ENCODE measurements at places on chromosomes 1 and 21.
A peak's percentile ranks its signal among the peaks of the same experiment; 100 is the strongest.

GRCh38 chr1:208179961-208180409 is 64.2 kb downstream of the PLXNA2 start:
- no peaks in the 10 kb centered on the region for H3K36me3 ChIP-seq
- DNase-seq: no peak
- H3K4me3 ChIP-seq: no peak overlapping the region
- no peaks in the 10 kb centered on the region for H3K27me3 ChIP-seq

GRCh38 chr1:230824919-230825721 is 43.2 kb downstream of the C1orf198 start:
- no peaks in the 10 kb centered on the region for H3K36me3 ChIP-seq
- H3K27me3 ChIP-seq: no peaks in the 10 kb centered on the region
- peak; percentile 5 for DNase-seq
- H3K27ac ChIP-seq: peak overlapping the region; percentile 86

DNA sequence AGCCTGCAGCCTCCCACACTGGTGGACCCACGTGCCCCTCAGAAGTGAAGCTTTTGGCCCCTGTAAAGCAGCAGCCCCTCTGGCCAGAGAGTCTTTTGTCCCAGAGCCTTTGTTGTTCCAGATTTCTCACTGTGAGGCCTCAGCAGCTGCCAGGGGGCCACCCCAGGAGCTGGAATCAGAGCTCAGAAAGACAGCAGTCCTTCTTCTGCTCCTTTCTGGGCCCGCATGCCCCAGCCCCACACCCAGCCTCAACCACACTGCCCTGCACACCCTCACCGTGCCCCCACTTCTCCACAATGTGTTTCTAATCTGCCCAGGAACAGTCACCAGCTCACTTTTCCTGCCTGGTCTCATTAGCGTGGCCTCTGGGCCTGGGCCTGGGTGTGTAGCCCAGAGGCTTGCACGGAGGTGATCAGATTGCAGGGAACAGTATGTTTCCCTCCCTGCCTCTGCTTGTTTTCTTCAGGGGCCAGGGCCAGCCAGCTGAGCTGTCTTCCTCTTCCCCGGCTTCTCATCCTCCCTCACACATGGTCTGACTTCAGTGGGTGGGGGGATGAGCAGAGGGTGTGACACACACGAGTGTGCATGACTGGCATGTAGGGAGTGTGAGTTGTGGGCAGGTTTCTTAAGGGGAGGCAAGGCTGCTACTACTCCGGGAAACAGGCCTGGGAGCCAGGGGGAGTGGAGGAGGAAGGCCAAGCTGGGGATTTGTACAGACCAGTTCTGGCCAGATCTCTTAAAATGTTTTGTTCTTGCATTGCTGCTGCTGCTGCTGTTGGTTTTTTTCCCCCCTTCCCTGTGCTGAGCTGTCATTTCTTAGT is 82.5 kb upstream of the ZNF648 start:
- peak overlapping the region; percentile 3 for H3K4me3 ChIP-seq
- peaks cover 44% of the 10 kb centered on the region for H3K4me1 ChIP-seq
- peak overlapping the region; percentile 99 for H3K27ac ChIP-seq
- H3K36me3 ChIP-seq: no peaks in the 10 kb centered on the region
- H3K27me3 ChIP-seq: no peaks in the 10 kb centered on the region
- DNase-seq: peak; percentile 94

DNA sequence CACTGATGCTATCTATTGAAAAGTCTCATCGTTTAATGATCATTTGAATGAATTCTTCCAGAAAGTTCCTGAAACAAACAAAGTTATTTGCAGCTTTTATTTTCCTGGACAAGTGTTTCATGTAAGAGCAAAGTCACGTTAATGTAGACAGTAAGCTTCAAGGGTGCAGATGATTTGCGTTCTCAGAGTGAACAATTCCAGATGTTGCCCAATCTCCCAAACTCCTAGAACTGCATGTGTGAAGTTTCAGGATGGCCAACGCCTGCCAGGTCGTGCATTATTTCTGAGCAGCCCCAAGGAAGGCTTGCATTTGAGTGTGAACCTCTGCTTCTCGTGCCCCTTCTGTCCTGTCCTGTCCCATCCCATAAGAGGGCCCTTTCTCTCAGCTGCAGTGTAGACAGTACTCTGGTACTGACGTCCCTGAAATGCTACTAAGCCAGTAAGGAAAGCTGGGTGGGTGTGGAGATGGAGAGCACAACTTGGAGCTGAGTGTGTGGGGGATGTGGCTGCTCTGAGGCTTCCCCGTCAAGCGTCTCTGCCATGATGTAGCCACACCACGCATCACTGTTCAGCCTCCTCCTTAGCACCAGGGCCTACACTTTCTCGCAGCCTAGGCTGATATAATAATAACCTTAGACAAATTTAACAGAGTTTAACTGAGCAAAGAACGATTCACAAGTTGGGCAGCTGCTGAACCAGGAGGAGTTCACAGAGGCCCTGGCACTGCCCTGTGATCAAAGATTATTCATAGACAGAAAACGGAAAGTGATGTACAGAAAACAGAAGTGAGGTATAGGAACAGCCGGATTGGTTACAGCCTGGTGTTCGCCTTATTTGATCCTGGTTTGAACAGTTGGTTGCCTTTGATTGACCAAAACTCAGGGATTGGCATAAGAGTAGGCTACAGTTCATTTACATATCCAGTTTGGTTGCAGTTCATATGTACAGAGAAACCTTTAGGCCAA is 50.4 kb downstream of the RHOU start:
- no peaks in the 10 kb centered on the region for H3K36me3 ChIP-seq
- H3K4me3 ChIP-seq: no peak overlapping the region

- H3K27ac ChIP-seq: no peak overlapping the region
- DNase-seq: no peak
- no peaks in the 10 kb centered on the region for H3K4me1 ChIP-seq
- H3K4me3 ChIP-seq: no peak overlapping the region
These were observed 2.4 kb upstream of the PADI4 start for GRCh38 chr1:17305576-17306095.

- no peak overlapping the region for H3K4me3 ChIP-seq
- no peaks in the 10 kb centered on the region for H3K4me1 ChIP-seq
- H3K36me3 ChIP-seq: no peaks in the 10 kb centered on the region
- no peak overlapping the region for H3K27ac ChIP-seq
- DNase-seq: no peak
- H3K27me3 ChIP-seq: no peaks in the 10 kb centered on the region
These were observed 128.2 kb downstream of the LBR start for GRCh38 chr1:225299624-225300023.

- H3K4me1 ChIP-seq: no peaks in the 10 kb centered on the region
- no peak overlapping the region for H3K4me3 ChIP-seq
- no peaks in the 10 kb centered on the region for H3K27me3 ChIP-seq
- no peak overlapping the region for H3K27ac ChIP-seq
These were observed 61.0 kb upstream of the FAM20B start for GRCh38 chr1:178964469-178965330.

DNA sequence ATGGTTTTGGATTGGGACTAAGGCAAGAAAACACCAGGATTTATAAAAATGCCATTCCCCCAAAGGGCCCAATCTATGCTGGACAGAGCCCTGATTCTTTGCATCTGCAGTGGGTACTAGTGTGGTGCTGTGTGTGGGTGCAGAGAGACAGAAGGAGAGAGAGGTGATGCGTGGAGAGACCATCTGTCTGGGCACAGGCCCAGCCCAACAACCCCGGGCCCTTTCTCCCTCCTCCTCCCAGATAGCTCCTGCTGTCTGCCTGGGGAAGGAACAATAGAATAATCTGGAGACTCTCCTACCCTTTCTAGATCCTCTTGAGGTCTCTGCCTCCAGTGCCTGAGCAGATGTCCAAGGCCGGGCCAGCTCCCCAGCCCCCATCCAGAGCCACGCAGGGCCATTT is 15.1 kb downstream of the KIAA1614 start:
- H3K27ac ChIP-seq: peak overlapping the region; percentile 21
- no peak overlapping the region for H3K4me3 ChIP-seq
- no peaks in the 10 kb centered on the region for H3K27me3 ChIP-seq
- DNase-seq: no peak

DNA sequence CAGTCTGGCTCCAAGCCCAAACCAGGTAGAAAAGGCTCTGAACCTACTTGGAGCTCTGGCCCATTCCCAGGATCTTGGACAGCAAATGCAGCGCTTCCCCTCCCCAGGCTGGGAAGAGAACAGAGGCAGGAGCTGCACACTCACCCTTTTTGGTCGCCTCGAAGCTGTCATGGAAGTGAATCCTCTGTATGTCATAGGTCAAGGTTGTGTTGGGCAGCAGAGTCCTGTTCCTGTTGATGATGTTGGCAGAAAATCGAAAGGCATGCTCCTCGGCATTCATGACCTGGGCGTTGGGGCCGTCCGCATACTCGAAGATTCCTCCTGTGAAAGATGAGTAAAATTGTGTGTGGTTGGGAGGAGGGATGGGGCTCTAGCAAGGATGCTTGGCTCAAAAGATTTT is 143.5 kb downstream of the GRIK3 start:
- H3K4me3 ChIP-seq: no peak overlapping the region
- DNase-seq: peak; percentile 2
- no peaks in the 10 kb centered on the region for H3K27me3 ChIP-seq
- no peak overlapping the region for H3K27ac ChIP-seq

DNA sequence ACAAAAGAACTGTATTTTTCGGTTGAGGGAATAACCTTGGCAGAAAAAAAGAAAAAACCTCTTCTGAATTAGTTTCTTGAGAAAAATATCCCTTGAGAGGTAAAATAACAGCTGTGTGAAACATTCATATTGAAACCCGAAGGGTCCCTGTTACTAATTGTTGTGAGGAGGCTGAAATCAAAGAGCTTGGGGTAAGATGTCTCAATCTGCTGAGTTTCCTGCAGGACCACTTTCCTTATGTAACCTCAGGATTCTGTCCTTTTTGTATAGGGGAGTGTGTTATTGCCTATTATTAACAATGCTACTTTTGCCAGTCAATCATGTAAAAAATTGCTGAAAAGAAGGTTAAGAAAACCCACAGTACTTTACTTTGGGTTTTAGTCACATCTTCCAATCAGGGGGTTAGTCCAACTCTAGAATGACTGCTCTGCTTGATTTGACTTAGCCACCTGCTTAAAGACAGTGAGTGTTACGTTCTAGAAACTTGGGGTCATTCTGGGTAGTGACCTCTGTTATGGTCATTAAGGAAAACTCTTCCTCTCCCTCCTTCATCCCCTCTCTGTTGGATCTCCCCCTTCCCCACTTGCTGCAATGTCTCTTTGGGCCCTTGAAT is 138.8 kb downstream of the GIPC2 start:
- H3K4me1 ChIP-seq: no peaks in the 10 kb centered on the region
- no peak for DNase-seq
- H3K4me3 ChIP-seq: no peak overlapping the region
- no peaks in the 10 kb centered on the region for H3K36me3 ChIP-seq
- H3K27me3 ChIP-seq: no peaks in the 10 kb centered on the region

DNA sequence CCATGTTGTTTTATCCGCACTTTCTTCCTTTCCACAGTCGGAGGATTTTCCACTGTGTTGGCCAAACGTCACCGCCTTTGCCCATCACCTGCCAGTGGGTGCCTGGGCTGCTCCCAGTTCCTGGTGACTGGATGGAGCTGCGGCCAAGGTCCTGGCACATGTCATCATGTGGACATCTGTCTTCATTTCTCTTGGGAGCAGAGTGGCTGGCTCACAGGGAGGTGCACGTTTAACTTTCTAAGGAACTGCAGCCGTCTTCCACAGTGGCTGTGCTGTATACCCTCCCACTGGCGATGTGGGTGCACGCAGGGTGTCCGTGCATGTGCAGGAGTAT is 19.5 kb upstream of the RNF223 start:
- no peak for DNase-seq
- no peak overlapping the region for H3K27ac ChIP-seq
- H3K36me3 ChIP-seq: no peaks in the 10 kb centered on the region
- H3K4me1 ChIP-seq: no peaks in the 10 kb centered on the region

DNA sequence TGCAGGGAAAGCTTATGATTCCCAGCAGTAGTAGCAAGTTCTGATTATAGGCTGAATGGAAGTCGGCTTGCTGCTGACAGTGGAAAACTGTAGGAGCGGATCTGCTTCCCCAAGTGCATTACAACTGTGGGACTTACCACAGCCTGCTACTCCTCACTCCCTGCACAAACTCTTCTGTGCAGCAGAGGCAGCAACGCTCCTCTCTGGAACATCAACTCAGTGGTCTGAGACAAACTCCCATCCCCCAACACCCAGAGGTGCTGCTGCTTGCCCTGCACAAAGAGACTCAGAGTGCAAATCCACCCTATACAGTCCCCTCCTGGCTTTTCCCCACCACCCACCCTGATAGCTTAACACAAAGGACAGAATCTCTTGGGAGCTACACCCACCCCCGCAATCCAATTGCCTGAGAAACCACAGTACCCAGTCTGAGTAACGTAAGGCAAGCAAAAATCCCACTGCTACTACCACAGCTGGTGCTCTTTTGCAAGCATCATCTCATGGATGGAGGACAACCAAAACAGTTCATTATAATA is 1455.2 kb downstream of the AMY1C start:
- no peaks in the 10 kb centered on the region for H3K27me3 ChIP-seq
- no peak for DNase-seq
- no peak overlapping the region for H3K4me3 ChIP-seq
- no peaks in the 10 kb centered on the region for H3K36me3 ChIP-seq

GRCh38 chr21:7952648-7953047 is 2568.7 kb upstream of the TPTE start:
- no peak for DNase-seq
- H3K27me3 ChIP-seq: no peaks in the 10 kb centered on the region
- H3K27ac ChIP-seq: no peak overlapping the region
- no peaks in the 10 kb centered on the region for H3K4me1 ChIP-seq

- no peaks in the 10 kb centered on the region for H3K27me3 ChIP-seq
- no peaks in the 10 kb centered on the region for H3K4me1 ChIP-seq
- H3K4me3 ChIP-seq: no peak overlapping the region
- no peak overlapping the region for H3K27ac ChIP-seq
- no peak for DNase-seq
- no peaks in the 10 kb centered on the region for H3K36me3 ChIP-seq
These were observed 560.4 kb downstream of the PTBP2 start for GRCh38 chr1:97281962-97282361.

- no peak overlapping the region for H3K27ac ChIP-seq
- H3K4me1 ChIP-seq: no peaks in the 10 kb centered on the region
- H3K27me3 ChIP-seq: no peaks in the 10 kb centered on the region
- H3K36me3 ChIP-seq: no peaks in the 10 kb centered on the region
- no peak overlapping the region for H3K4me3 ChIP-seq
These were observed 28.7 kb downstream of the COL6A2 start for GRCh38 chr21:46126309-46127238.

- no peaks in the 10 kb centered on the region for H3K4me1 ChIP-seq
- H3K27ac ChIP-seq: no peak overlapping the region
- no peaks in the 10 kb centered on the region for H3K27me3 ChIP-seq
- no peak overlapping the region for H3K4me3 ChIP-seq
- H3K36me3 ChIP-seq: no peaks in the 10 kb centered on the region
These were observed 107.7 kb upstream of the COL6A1 start for GRCh38 chr21:45873866-45874265.

- no peak for DNase-seq
- no peaks in the 10 kb centered on the region for H3K36me3 ChIP-seq
- H3K4me1 ChIP-seq: no peaks in the 10 kb centered on the region
These were observed 2.3 kb downstream of the UMODL1 start for GRCh38 chr21:42073145-42074099.

All from tibial nerve (tissue), 4 donors.